GM13977 (cell line): ENCODE measurements at places on chromosomes 12 and 14.

DNA sequence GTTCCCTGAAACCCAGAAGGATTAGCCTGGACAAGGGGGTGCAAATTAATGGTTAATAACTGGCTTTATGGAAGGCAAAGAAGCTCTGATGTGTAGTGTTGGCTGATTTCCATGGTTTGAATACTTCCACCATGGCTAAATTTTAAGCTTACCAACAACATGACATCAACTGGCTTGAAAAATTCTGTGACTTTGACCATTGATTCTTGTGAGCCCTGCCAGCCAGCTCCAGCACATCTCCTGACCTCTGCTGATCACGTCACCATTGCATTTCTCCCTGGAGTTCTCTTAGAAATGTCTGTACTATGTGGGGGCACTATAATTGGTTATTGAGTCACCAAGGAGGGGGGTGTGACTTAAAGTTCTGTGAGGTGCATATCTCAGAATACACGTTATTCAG, 171.2 kb downstream of the MYRFL start:
- DNase-seq = no peak

GRCh38 chr12:47745485-47746041, 13.1 kb downstream of the RAPGEF3 start:
- no peak for DNase-seq

DNA sequence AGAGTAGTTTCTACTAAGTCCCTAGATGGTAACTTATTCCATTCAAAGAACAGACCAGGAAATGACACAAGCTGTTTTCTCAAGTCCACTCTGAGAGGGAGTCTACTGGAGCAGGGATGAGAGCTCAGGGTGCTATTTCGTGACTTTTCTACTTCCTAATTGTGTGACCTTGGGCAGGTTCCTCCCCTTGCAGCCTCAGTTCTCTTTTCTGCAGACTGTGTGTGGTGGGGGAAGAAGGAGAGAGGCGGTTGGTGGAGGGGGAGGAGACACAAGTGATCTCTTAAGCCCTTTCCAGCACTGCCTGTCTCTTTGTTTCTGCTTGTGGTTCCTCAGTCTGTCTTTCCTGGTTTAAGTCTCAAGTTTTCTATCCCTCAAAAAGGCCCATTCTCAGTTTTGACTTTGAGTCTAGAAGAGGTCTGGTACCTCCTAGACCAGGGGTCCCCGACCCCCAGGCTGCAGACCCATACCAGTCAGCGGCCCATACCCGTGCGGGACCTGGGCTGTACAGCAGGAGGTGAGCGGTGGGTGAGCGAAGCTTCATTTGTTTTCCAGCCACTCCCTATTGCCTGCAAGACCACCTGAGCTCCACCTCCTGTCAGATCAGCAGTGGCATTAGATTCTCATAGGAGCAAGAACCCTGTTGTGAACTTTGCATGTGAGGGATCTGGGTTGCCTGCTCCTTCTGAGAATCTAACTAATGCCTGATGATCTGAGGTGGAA, 10.7 kb downstream of the FGF6 start:
- DNase-seq = no peak

DNA sequence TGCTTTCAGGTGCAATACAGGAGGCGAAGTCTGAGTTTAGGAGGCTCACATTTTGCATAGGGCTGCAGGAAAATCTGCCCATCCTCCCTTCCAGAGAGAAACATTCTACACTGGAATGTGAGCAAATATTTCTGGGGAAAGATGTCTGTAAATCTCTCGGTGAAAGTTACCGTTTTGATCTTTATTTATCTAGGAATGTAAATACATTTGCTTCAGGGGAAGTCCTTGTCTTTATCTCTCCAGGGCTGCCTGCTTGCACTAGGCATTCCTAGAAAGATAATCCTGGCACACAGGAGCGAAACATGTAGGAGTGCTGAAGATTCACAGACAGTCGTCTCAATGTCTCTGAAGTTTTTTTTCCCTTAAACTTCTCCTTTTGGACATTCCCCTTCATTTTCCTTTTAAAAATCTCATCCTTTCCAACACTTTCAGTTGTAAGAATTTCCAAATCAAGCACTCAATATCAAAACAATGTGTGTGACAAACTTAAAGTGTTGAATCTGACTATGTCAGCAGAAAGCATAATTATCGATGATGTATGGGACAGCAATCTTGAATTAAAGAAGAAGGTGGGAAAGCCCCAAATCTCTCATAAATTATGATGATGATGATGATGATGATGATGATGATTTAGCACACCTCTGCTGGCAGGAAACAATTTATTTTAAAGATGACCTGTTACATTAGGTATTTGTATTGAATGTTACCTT, 113.4 kb upstream of the RESF1 start:
- DNase-seq = no peak

GRCh38 chr12:49930515-49931288, 19.8 kb upstream of the AQP2 start:
- DNase-seq = no peak
